ENCODE measurements at places on chromosomes 6 and 20.

DNA sequence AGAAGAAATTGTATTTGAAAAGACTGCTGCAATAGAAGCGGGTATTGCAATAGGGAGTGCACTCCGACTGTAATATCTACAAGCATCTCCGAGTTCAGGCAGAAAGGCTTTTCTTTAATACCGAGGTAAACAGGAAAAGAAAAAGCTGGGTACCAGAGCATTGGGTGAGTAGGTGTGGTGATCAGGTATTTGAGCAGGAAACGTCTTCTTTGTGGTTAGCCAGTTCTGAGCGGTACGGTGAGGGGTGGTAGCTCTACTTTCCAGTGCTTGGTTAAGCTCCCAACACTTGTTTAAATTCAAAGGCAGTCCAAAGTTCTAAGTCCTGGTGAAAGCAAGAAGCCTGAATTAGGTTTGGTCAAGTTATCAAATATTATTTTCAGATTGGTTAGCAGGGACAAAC is 404.1 kb downstream of the LMBRD1 start:
- DNase-seq: no peak
- H3K27me3 ChIP-seq: no peaks in the 10 kb centered on the region
- H3K4me1 ChIP-seq: no peaks in the 10 kb centered on the region
- no peak overlapping the region for H3K27ac ChIP-seq
- H3K4me3 ChIP-seq: no peak overlapping the region
- no peaks in the 10 kb centered on the region for H3K36me3 ChIP-seq

DNA sequence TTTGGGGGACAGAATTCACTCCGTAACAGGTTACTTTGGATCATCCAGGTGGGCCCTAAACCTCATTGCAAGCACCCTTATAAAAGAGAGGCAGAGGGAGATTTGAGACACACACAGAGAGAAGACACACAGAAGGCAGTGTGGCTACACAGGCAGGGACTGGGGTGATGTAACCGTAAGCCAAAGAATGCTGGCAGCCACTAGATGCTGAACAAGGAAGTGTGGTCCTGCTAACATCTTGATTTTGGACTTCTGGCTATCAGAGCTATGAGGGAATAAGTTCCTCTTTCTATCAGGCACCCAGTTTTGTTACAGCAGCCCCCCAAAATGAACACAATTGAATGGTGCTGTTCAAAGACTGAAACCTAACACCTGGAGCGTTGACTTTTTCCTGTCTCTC is 191.3 kb upstream of the MYLIP start:
- no peaks in the 10 kb centered on the region for H3K27me3 ChIP-seq
- no peaks in the 10 kb centered on the region for H3K4me1 ChIP-seq
- no peaks in the 10 kb centered on the region for H3K36me3 ChIP-seq
- no peak overlapping the region for H3K27ac ChIP-seq

GRCh38 chr6:712805-713204 is 19.9 kb upstream of the EXOC2 start:
- H3K36me3 ChIP-seq: no peaks in the 10 kb centered on the region
- no peak for DNase-seq
- H3K4me1 ChIP-seq: no peaks in the 10 kb centered on the region
- no peak overlapping the region for H3K4me3 ChIP-seq

DNA sequence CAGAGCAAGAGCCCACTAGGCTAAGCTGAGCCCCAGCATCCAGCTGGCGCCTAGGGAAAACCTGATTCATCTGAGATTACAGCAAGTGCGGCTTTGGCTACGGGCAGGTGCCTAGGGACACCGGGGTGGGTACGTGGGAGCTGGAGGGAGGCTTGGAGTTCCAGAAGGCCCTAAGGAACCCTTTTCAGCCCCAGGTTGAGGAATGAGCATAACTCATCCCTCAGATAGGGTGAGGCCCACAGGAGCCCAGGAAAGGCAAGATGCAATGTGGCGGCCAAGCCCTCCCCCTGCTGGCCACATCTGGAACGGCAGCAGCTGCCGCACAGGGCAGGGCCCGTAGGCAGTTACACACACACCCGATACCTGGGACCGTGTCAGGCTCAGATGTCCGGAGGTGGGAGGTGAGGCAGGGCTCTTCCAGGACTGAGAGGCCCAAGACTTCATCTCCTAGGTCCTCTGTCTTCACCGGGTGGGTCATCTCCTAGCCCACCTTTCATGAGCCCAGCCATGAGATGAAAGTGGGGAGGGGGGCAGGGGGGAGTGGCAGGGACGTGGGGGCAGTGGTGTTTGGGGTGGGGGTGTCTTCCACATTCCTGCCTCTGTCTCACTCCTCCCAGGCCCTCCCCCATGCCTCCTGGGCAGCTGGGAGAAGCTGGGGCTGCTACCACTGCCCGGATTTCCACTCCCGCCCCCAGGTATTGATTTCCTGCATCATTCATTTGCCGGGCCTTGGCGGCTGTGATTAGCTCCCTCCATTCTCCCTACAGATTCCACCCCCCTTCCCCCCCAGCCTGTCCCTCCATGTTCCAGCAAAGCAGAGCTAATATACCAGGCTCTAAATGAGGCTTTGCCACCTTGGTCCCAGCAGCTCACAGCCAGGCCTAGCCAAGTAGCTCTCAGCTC is 5.5 kb downstream of the MDGA1 start:
- H3K36me3 ChIP-seq: no peaks in the 10 kb centered on the region
- H3K4me1 ChIP-seq: peaks cover 19% of the 10 kb centered on the region
- H3K4me3 ChIP-seq: no peak overlapping the region
- H3K27ac ChIP-seq: no peak overlapping the region
- peaks cover 73% of the 10 kb centered on the region for H3K27me3 ChIP-seq

DNA sequence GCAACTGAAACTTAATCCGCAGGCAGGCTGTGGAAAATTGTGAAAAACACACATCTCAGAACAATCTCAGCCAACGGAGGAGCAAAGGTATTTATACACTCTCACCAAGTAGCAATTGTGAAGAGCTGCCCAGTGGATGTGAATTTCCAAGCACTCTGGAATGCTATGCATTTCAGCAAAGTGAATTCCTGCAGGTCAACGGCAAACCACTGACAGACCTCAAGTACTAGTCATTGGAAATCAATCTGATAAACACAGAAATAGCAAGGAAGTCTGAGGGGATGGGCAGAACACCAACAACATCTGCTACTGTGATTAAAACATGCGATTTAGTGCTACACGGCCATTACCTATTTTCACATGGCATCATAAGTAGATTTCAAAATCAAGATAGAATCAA is 429.1 kb downstream of the HTR1B start:
- no peaks in the 10 kb centered on the region for H3K4me1 ChIP-seq
- H3K36me3 ChIP-seq: no peaks in the 10 kb centered on the region
- no peaks in the 10 kb centered on the region for H3K27me3 ChIP-seq
- H3K4me3 ChIP-seq: no peak overlapping the region
- no peak overlapping the region for H3K27ac ChIP-seq

DNA sequence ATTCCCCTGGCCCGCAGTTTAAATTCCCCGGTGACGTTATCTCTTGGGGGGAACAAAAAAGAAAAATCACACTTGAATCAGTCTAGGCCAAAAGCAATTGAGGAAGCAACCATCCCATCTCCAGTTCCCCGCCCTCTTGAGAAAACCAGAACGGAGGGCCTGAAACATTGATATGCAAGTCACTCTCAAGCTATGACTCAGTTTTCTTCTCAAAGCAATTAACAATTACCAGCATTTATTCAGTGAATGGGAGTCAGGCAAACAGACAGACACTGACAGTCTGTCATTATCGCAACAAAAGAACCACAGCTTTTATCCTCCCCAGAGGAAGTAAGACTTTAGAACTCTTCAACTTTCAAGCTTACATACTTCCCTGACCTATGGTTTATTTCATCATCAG is 100.9 kb downstream of the OPRM1 start:
- H3K27ac ChIP-seq: peak overlapping the region; percentile 78
- H3K27me3 ChIP-seq: no peaks in the 10 kb centered on the region
- peaks cover 3% of the 10 kb centered on the region for H3K4me1 ChIP-seq
- H3K36me3 ChIP-seq: no peaks in the 10 kb centered on the region

DNA sequence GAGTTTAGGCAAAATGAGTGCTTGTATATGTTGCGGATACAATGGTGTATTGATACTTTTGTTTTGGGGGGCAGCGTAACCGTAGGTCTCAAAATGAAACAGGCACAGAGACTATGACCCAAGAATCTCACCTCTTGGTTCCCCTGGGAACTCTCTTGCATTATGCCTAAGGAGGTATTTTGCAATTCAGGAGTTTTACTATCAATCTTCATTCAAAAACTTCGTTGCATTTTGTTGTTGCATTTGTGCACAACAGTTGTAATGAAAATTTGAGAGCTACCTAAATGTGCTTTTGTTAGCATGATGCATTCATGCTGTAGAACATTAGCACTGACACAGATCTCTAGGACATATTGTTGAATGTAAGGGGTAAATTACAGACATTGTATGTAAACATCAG is 18.2 kb downstream of the VTA1 start:
- no peaks in the 10 kb centered on the region for H3K4me1 ChIP-seq
- H3K27ac ChIP-seq: no peak overlapping the region
- no peaks in the 10 kb centered on the region for H3K27me3 ChIP-seq
- no peak for DNase-seq

DNA sequence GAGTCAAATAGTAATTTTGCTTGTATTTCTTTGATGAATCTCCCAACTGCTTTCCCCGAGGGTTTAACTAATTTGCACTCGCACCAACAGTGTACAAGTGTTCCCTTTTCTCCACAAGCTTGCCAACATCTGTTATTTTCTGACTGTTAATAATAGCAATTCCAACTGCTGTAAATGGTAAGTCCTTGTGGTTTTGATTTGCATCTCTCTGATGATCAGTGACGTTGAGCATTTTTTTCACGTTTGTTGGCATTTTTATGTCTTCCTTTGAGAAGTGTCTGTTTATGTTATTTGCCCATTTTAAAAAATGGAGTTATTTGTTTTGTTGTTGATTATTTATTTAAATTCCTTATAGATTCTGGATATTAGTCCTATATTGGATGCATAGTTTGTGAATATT is 399.8 kb upstream of the MAN1A1 start:
- H3K4me3 ChIP-seq: no peak overlapping the region
- no peak for DNase-seq
- H3K27ac ChIP-seq: no peak overlapping the region
- no peaks in the 10 kb centered on the region for H3K36me3 ChIP-seq

DNA sequence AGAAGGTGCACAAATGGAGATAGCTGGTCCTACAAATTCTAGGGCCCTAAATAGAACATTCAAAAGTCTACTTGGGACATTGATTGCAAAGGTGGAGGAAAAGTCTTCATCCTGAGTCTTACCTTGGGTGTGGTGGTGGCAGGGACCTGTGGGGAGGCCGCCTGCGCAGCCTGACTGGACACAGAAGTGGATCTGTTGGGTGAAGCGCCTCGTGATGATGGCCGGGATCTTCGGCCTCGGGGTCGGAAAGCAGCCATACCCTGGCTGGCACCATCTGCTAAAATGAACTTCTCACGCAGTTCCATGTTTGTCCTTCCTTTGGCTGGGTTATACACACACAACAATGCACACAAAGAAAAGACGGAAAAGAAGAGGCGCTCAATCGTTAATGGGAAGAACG is 179.2 kb downstream of the DST start:
- no peak overlapping the region for H3K27ac ChIP-seq
- H3K4me3 ChIP-seq: no peak overlapping the region
- DNase-seq: no peak
- H3K4me1 ChIP-seq: no peaks in the 10 kb centered on the region
- no peaks in the 10 kb centered on the region for H3K36me3 ChIP-seq

- H3K27ac ChIP-seq: no peak overlapping the region
- H3K4me3 ChIP-seq: no peak overlapping the region
- H3K36me3 ChIP-seq: no peaks in the 10 kb centered on the region
- DNase-seq: no peak
- no peaks in the 10 kb centered on the region for H3K4me1 ChIP-seq
Observed at GRCh38 chr6:168190646-168191443, 111.8 kb upstream of the FRMD1 start.

DNA sequence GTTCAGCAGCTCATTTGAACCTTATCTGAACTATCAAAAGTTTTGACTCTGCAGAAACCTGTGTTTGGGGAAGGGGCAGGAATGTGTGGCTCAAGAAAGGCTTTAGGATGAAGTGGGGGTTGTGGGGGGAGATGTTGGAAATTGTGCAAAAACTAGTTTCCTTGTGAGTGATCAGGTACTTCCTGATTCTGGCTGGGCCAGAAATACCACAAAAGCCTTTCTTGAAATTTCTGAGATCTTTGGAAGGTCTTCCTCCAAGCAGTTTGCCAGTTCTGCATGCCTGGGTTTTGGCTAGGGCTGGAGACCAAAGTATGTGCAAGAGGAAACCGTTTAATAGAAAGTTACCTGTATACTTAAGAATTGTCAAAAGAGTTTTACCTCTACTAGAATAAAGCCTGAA is 116.6 kb downstream of the BMP2 start:
- no peaks in the 10 kb centered on the region for H3K36me3 ChIP-seq
- no peaks in the 10 kb centered on the region for H3K4me1 ChIP-seq
- no peak overlapping the region for H3K4me3 ChIP-seq
- peak overlapping the region; percentile 51 for H3K27ac ChIP-seq
- no peaks in the 10 kb centered on the region for H3K27me3 ChIP-seq
- no peak for DNase-seq

DNA sequence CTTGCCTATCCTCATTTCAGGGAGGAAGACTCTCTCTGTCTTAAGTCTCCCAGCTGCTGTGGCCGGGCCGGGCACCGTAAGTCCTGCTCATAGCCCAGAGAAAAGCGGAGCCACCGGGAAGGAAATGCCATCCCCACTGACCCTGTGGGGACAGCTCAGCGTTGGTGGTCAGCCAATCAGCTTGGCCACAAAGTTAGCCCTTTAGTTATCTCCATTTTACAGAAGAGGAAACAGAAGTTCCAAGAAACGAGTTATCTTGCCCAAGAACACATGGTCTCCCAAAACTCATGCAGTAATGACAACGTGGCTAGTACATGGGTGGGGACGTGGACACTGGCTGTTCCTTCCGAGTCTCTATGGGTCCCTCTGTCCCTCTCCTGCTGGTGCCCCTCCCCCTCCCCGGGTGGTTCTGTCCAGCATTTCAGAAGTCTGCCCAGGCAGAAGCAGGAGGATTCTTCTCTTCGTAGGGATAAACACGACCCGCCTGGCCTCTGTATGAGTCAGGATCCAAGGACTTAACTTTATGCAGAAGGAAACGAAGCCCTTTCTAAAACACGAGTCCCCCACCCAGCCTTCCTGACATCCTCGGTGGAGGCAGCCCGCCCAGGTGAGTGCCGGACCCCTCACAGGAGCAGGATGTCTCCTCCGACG is 273.8 kb downstream of the CDH4 start:
- H3K27me3 ChIP-seq: no peaks in the 10 kb centered on the region
- no peaks in the 10 kb centered on the region for H3K36me3 ChIP-seq
- H3K4me3 ChIP-seq: no peak overlapping the region
- H3K4me1 ChIP-seq: no peaks in the 10 kb centered on the region

GRCh38 chr6:25511376-25511775 is 140.6 kb upstream of the SCGN start:
- H3K36me3 ChIP-seq: no peaks in the 10 kb centered on the region
- no peaks in the 10 kb centered on the region for H3K4me1 ChIP-seq
- no peak overlapping the region for H3K27ac ChIP-seq
- no peak overlapping the region for H3K4me3 ChIP-seq

Measured in left lung (tissue), 14 donors.